ENCODE measurements at places on chromosomes 5 and 9. TPM values are rescaled to one million over a fixed set of nuclear protein-coding genes. Genes with fewer than 3 reads are reported as not detected.
A peak's percentile ranks its signal among the peaks of the same experiment; 100 is the strongest.

Gene GLIPR2
- total RNA-seq, result 30.1 TPM

Gene PLEKHG4B
- not detected for total RNA-seq

GRCh38 chr5:132464156-132464939 lies 26.2 kb downstream of the IRF1 start:
- H3K27me3 ChIP-seq, result no peaks in the 10 kb centered on the region
- H3K4me1 ChIP-seq, result peaks cover 80% of the 10 kb centered on the region
- H3K4me3 ChIP-seq, result peak overlapping the region; percentile 64
- H3K27ac ChIP-seq, result peak overlapping the region; percentile 82
- no peak for DNase-seq

- H3K4me1 ChIP-seq, result no peaks in the 10 kb centered on the region
- no peak overlapping the region for H3K4me3 ChIP-seq
- peaks cover 9% of the 10 kb centered on the region for H3K27me3 ChIP-seq
- no peak overlapping the region for H3K27ac ChIP-seq
- DNase-seq, result no peak
- peaks cover 2% of the 10 kb centered on the region for H3K36me3 ChIP-seq
Measured at GRCh38 chr9:117418111-117418510, 3.3 kb upstream of the ASTN2 start.

Gene CCNO
- total RNA-seq, result 0.27 TPM

DNA sequence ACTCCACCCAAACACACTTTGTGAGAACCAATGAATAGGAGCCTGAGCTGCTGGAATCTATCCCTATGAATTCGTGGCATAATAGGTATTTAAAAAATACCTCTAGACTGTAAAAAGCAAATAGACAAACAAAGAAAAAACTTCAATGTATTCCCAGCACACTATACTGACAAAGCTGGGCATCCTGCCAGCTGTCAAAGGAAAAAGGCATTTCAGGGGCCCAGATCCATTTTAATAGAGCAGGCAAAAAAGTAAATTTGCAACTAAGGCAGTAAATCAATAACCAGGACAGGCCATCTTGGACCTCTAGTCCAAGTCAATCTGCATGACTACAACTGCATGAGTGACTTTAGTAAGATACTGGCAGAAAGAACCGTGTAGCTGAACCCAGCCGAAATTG lies 25.6 kb upstream of the LARP1 start:
- no peak overlapping the region for H3K27ac ChIP-seq
- no peaks in the 10 kb centered on the region for H3K36me3 ChIP-seq
- no peak for DNase-seq
- H3K27me3 ChIP-seq, result peaks cover 6% of the 10 kb centered on the region

GRCh38 chr9:79007701-79008483 lies 563.9 kb upstream of the TLE4 start:
- no peaks in the 10 kb centered on the region for H3K36me3 ChIP-seq
- no peaks in the 10 kb centered on the region for H3K4me1 ChIP-seq
- no peaks in the 10 kb centered on the region for H3K27me3 ChIP-seq
- DNase-seq, result no peak

DNA sequence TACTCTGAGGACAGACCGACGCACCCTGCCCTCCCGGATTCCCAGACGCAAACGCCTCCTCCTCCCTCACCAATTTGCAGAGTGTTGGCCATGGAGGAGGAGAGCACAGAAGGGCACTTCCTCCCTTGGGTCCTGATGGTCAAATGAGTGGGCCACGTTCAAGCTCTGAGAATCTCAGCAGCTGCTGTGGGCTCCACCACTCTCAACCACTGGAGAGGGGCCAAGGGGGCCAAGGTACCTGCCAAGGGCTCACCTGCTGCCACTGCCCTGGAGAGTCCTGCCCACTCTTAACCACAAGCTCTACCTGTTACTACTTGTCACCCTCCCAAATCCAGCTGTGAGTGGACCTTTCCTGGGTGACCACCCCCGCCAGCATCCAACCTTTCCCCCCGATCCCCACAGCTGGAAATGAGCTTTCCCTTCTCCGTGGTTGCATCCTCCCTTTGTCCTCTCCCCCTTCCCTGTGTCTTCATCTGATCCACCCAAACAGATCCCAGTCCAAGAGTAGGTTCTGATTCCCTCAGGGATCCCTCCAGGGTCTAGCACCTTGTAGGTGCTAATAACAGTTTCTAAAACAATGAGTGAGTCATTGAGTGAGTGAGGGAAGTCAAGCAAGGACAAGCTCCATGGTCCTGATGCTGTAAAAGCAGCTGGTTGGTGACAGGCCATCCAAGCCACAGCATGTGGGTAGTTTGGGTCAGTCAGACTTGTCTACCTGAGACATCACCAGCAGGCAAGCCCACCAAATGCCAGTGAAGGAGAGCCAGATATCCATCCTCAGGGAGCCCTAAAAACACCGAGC lies 69.7 kb downstream of the FAM114A2 start:
- no peaks in the 10 kb centered on the region for H3K36me3 ChIP-seq
- no peak overlapping the region for H3K27ac ChIP-seq
- H3K4me1 ChIP-seq, result peaks cover 3% of the 10 kb centered on the region
- DNase-seq, result no peak

DNA sequence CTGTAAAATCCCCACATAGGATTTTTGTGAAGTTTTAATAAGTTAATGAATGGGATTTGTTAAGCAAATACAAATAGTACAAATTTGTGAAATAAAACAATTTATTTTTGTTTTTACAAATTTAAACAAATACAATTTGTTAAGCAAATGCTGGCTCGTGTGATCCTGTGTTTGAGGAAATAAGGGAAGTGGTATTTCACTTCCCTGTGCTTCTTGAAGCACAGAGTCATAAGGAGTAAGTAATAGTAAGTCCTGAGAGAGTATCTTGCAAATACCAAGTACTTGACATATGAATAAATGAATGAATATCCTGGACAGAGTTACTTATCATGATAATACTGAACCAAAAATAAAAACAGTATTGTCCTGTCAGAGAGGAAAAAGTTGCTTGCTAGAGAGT lies 9.1 kb downstream of the SMIM3 start:
- no peak for DNase-seq
- no peaks in the 10 kb centered on the region for H3K27me3 ChIP-seq
- peaks cover 38% of the 10 kb centered on the region for H3K36me3 ChIP-seq
- H3K4me3 ChIP-seq, result no peak overlapping the region

GRCh38 chr9:134291452-134291881 lies 34.8 kb upstream of the RXRA start:
- no peaks in the 10 kb centered on the region for H3K36me3 ChIP-seq
- H3K27me3 ChIP-seq, result peaks cover 4% of the 10 kb centered on the region
- H3K27ac ChIP-seq, result no peak overlapping the region
- no peaks in the 10 kb centered on the region for H3K4me1 ChIP-seq

DNA sequence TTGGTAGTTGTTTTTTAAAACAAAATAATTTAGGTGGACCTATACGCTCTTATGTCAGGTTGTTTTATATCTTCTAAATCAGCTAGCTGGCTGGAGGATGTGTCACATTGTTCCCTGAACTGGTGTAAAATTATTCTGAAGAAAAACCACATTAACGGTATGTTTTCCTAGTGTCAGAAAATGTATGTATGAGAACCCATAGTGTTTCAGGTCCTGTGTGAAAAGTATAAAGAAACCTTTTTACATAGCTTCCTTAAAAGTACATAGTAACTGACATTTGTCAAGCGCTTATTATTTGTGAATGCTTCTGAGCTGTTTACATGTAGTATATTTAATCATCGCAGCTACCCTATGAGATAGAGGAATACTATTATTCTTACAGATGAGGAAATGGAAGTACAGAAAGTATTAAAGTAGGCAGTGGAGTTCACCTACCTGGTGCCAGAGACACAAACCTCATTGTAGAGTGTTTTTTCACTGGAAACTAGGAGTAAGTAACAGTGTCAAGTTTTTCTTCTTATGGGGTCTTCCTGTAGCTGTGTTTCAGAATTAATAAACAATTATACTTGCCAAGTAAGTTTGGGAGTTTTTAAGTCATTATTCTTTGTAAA lies 10.4 kb upstream of the FAM120AOS start:
- no peaks in the 10 kb centered on the region for H3K27me3 ChIP-seq
- H3K27ac ChIP-seq, result peak overlapping the region; percentile 87
- peak overlapping the region; percentile 72 for H3K4me3 ChIP-seq
- peaks cover 48% of the 10 kb centered on the region for H3K36me3 ChIP-seq
- no peak for DNase-seq

DNA sequence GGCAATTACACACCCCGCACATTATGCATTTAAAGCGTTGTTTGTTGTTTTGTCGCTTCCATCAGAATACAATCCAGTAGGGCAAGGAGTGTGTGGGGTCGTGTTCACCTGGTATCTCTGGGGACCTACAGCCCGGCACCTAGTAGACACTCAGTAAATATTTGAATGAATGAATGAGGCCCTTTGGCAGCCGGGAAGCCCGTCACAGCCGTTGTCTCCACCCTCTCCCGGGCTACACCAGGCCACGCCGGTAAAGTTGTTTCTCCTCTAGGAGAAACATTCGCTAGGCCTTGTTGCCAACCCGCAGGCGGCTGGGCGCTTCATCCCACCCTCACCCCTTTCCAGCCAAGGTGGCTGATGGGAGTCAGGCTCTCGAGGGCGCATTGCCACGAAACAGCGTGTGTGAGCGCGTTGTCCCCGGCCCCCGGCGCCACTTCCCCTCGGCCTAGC lies 876 bp upstream of the JAK2 start:
- no peak overlapping the region for H3K4me3 ChIP-seq
- DNase-seq, result no peak
- H3K4me1 ChIP-seq, result peaks cover 51% of the 10 kb centered on the region
- no peaks in the 10 kb centered on the region for H3K27me3 ChIP-seq
- H3K36me3 ChIP-seq, result peaks cover 16% of the 10 kb centered on the region

Gene POLR3G
- total RNA-seq, result 18.6 TPM

- H3K36me3 ChIP-seq, result peaks cover 4% of the 10 kb centered on the region
- DNase-seq, result no peak
- H3K27me3 ChIP-seq, result peaks cover 85% of the 10 kb centered on the region
- H3K4me3 ChIP-seq, result peak overlapping the region; percentile 40
Measured at GRCh38 chr9:37034938-37035647, 1.0 kb upstream of the PAX5 start.

GRCh38 chr5:36526537-36526936 lies 79.9 kb upstream of the SLC1A3 start:
- H3K27ac ChIP-seq, result no peak overlapping the region
- H3K4me3 ChIP-seq, result no peak overlapping the region
- no peak for DNase-seq

DNA sequence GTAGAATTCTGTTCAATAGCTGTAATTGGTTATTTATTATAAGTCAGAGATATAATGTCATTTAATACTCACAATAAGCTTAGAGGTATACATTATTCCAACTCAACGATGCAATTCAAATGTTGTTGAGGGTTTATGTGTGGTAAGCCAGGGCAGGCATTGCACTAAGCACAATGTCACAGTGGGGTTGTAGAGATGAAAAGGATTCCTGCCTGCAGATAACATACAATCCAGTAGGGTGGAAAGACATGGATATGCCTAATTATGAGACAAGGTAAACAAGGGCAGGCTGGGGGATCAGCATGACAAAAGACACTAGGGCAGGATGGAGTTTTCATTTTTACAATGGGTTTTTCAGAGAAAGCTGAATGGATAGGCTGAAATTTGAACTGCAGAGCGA lies 98.7 kb upstream of the PALM2AKAP2 start:
- no peaks in the 10 kb centered on the region for H3K27me3 ChIP-seq
- no peaks in the 10 kb centered on the region for H3K36me3 ChIP-seq
- DNase-seq, result no peak
- H3K4me1 ChIP-seq, result no peaks in the 10 kb centered on the region

- no peaks in the 10 kb centered on the region for H3K36me3 ChIP-seq
- peaks cover 11% of the 10 kb centered on the region for H3K27me3 ChIP-seq
- no peak overlapping the region for H3K27ac ChIP-seq
Measured at GRCh38 chr9:122120316-122121071, 27.4 kb upstream of the TTLL11 start.

- H3K36me3 ChIP-seq, result no peaks in the 10 kb centered on the region
- no peak overlapping the region for H3K27ac ChIP-seq
- H3K4me3 ChIP-seq, result no peak overlapping the region
- peaks cover 18% of the 10 kb centered on the region for H3K27me3 ChIP-seq
- no peaks in the 10 kb centered on the region for H3K4me1 ChIP-seq
- DNase-seq, result no peak
Measured at GRCh38 chr5:74261421-74261820, 379.1 kb downstream of the ENC1 start.

Gene SLC6A7
- total RNA-seq, result not detected

GRCh38 chr5:65468633-65469032 lies 13.1 kb downstream of the ADAMTS6 start:
- no peak overlapping the region for H3K27ac ChIP-seq
- no peak for DNase-seq
- H3K36me3 ChIP-seq, result no peaks in the 10 kb centered on the region
- H3K4me3 ChIP-seq, result no peak overlapping the region
- peaks cover 3% of the 10 kb centered on the region for H3K27me3 ChIP-seq

GRCh38 chr9:128626181-128626580 lies 30.5 kb downstream of the DYNC2I2 start:
- H3K36me3 ChIP-seq, result peaks cover 56% of the 10 kb centered on the region
- H3K4me3 ChIP-seq, result no peak overlapping the region
- H3K27ac ChIP-seq, result no peak overlapping the region

DNA sequence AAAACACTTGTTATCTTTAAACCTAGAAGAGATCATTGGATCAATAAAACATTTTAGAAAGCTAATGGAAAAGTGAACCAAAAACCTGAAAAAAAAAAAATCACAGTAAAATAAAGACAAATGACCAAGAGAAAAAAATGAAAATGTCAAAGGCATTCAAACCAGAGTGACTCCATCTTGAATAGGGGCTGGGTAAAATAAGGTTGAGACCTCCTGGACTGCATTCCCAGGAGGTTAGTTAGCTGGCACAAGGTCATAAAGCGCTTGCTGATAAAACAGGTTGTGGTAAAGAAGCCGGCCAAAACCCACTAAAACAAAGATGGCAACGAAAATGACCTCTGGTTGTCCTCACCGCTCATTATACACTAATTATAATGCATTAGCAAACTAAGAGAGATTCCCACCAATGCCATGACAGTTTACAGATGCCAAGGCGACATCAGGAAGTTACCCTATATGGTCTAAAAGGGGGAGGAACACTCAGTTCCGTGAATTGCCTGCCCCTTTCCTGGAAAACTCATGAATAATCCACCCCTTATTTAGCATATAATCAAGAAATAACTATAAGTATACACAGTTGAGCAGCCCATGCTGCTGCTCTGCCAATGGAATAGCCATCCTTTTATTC lies 116.7 kb upstream of the NEK6 start:
- peaks cover under 1% of the 10 kb centered on the region for H3K27me3 ChIP-seq
- H3K4me3 ChIP-seq, result no peak overlapping the region
- H3K27ac ChIP-seq, result no peak overlapping the region
- H3K36me3 ChIP-seq, result no peaks in the 10 kb centered on the region

GRCh38 chr9:93549611-93550010 lies 26.8 kb upstream of the PHF2 start:
- peaks cover 76% of the 10 kb centered on the region for H3K36me3 ChIP-seq
- H3K27ac ChIP-seq, result no peak overlapping the region
- H3K27me3 ChIP-seq, result no peaks in the 10 kb centered on the region

Gene PCDH1
- total RNA-seq, result not detected

- H3K27me3 ChIP-seq, result no peaks in the 10 kb centered on the region
- no peaks in the 10 kb centered on the region for H3K36me3 ChIP-seq
- no peak for DNase-seq
- no peak overlapping the region for H3K27ac ChIP-seq
- H3K4me3 ChIP-seq, result no peak overlapping the region
Measured at GRCh38 chr9:26170190-26170589, 491.9 kb upstream of the TUSC1 start.

- H3K27ac ChIP-seq, result no peak overlapping the region
- H3K4me1 ChIP-seq, result no peaks in the 10 kb centered on the region
- peaks cover 17% of the 10 kb centered on the region for H3K27me3 ChIP-seq
- no peaks in the 10 kb centered on the region for H3K36me3 ChIP-seq
- DNase-seq, result no peak
Measured at GRCh38 chr9:89138463-89139390, 39.9 kb downstream of the SHC3 start.

Gene MSX2
- not detected for total RNA-seq

GRCh38 chr5:147898875-147899401 lies 7.4 kb downstream of the C5orf46 start:
- H3K27ac ChIP-seq, result no peak overlapping the region
- H3K36me3 ChIP-seq, result no peaks in the 10 kb centered on the region
- H3K27me3 ChIP-seq, result no peaks in the 10 kb centered on the region
- no peaks in the 10 kb centered on the region for H3K4me1 ChIP-seq
- H3K4me3 ChIP-seq, result no peak overlapping the region

Data from activated T-helper 2 cell treated with anti-CD3 and anti-CD28 coated beads, Interferon-gamma antibody, Interleukin-2, Interleukin-4, amounts not matched to agents 10 μg/mL and 5 μg/mL and 100 μg/mL, durations not matched to agents 14 hours and 24 hours and 36 hours (primary cell).